ENCODE measurements at places on chromosomes 6 and 20.

DNA sequence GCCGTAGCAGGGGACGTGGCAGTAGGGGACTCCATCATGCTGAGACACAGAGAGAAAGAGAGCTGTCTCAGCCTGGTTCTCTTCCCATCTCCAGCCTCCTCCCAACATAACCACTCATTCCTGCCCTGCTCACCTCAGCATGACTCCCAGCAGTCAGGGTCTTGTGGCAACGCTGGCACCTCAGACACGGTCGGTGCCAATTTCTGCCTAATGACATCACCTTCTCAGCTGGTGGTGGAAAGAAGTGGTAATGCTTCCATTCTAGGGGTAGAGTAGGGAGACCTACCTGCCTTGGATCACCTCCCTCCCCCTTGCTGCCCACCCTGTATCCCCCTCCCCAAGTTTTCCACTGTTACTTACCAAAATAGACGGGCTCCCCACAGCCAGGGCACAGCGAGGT, 2.5 kb downstream of the CRIP3 start:
- DNase-seq: no peak

DNA sequence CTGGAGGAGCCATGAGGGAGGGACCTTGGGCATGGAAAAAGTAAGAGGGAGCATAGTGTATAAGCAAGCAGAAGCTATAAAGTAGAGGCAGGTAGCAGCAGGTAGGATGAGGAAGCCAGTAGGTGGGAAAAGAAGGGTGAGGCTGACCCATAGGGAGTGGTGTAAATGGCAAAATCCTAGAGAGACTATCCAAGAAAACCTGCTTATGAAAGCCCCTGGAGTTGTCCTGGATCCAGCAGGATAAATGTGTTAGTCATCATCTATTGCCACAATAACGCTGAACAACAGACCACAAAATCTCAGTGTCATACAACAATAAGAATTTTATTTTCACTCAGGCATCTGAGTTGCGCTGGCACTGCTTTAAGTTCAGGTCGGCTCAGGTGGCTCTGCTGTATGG, 30.2 kb downstream of the CHD6 start:
- DNase-seq: no peak

GRCh38 chr6:54717849-54718455, 128.6 kb upstream of the FAM83B start:
- peak; percentile 81 for DNase-seq

DNA sequence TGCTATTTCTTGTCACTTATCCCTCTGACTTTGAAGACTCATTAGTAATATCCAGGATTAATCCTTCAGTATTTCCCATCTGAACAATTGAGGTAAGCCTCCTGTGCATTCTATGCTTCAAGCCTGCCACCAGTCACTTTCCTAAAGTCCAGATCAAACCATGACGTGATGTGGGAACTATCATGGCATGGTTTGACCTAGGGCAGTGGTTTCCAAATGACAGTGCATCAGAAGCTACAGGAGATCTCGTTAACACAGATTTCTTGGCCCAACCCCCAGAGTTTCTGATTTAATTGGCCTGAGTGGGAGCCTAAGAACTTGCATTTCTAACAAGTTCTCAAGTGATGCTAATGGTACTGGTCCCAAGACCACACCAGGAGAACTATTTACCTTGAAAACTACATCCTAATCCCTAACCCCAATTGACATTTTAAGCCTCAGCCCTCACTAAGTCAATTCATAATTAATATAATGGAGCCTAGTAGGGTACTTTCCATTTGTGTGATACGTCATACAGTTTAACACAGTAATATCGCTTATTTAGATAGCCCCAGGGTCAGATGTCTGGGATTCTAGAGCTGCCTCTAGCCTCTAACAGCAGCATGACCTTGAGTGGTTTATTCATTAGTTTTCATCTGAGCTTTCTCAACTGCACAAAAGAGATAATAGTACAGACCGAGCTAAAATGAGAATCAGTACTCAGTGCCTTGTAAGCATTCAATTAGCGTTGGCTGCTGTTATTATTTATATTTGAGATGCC, 907.6 kb downstream of the TFAP2A start:
- no peak for DNase-seq

DNA sequence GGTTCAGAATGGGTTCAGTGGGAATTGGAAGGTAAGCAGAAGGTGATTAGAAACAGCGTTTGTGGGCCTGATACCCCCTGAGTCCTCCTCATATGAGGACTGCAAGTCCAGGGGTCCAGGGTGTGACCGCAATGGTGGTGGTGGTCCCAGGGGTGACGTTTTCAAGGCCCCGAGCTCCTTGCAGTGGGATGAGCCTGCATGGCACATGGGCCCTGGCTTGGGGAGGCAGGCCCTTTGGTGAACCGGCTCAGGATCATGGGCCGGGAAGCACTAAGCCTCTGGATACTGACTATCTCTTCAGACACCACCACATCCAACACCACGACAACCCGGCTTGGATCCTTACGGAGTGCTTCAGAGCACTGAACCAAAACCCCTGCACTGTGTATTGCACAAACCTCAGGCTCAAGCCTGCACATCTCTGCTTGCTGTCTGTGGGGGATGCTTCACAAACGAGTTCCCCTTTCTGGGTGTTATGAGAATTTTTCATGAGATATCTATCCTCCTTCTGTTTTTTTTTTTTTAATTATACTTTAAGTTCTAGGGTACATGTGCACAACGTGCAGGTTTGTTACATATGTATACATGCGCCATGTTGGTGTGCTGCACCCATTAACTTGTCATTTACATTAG, 67.9 kb downstream of the STK35 start:
- DNase-seq: no peak

- no peak for DNase-seq
Observed at GRCh38 chr20:11376998-11377397, 540.7 kb upstream of the BTBD3 start.

DNA sequence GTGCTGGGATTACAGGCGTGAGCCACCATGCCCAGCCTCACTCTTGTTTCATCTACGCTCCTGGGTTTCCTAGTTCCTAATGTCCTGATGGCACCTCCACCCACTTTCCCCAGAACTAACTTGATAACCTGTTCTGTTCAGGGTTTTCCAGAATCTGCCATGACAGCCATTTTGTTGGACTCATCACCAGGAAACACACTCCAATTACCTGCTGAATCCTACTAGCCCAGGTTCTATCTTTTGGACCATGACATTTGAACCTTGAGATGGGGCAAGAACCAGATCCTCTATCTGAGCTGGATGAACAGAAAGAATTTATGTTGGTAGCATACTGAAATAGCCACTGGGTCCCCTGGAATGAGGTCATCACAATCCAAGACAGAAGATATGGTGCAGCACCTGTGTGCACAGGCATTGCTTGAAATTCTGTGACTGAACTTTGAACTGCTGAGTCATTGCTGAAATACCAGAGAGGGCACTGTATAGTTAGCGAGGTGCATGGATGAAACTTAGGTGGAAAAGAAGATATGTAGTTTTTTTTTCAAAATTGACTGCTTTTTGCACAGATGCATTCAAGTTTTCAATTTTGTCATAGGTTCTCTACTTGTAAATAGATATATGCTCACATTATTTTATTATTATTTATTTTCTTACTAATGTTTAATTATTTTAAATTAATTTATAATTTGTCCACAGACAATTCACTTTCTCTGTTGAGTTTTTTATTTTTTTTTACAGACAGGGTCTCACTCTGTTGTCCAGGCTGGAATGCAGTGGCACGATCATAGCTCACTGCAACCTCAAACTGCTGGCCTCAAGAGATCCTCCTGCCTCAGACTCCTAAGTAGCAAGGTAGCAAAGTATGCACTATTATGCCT, 42.8 kb upstream of the TASP1 start:
- no peak for DNase-seq

GRCh38 chr6:132298344-132298949, 102.8 kb downstream of the MOXD1 start:
- peak; percentile 78 for DNase-seq
